ENCODE measurements at places on chromosomes 6 and 20.

- no peak for DNase-seq
Measured at GRCh38 chr6:38882157-38882556, 166.4 kb upstream of the GLP1R start.

- DNase-seq: no peak
Measured at GRCh38 chr6:90162648-90163387, 133.8 kb downstream of the BACH2 start.

- no peak for DNase-seq
Measured at GRCh38 chr20:19543101-19543500, 215.0 kb upstream of the RIN2 start.

GRCh38 chr6:112620812-112621569, 273.9 kb downstream of the RFPL4B start:
- DNase-seq: no peak

DNA sequence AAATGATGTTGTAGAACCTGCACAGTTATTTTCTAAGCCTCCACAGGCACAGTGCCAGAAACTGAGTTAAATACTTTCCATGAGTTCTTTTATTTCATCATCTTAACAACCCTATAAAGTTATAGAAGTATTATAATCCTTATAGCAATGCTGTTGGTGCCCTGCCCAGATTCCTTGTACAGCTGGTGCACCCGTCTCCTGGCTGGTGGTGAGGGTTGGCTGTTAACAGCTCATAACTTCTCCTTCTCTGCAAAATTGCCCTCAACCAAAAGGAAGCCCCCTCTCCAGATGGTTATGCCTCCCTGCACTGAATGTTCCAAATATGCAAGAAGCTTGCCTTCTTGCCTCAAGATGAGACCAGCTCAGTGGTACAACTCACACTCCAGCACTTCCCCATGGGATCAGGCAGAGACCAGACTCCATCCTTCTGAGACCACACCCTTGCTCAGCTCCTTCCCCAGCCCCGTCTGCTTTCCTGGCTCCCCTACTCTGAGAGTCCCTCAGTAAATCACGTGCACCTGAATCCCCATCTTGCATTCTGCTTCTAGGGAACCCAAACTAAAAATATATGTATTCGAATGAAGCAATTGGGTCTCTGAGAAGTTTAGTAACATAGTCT, 304.4 kb upstream of the PLCB4 start:
- DNase-seq: no peak

- no peak for DNase-seq
Measured at GRCh38 chr6:161163466-161164181, 110.2 kb downstream of the AGPAT4 start.

All from GF-D8 (cell line).